ENCODE measurements at places on chromosomes 16 and 17. TPM values are rescaled to one million over a fixed set of nuclear protein-coding genes. Genes with fewer than 3 reads are reported as not detected.

- DNase-seq: no peak
Measured at GRCh38 chr16:66441586-66442375, 14.7 kb downstream of the BEAN1 start.

Gene PRSS21
- not detected for polyA plus RNA-seq

Gene SPNS2
- polyA plus RNA-seq: 65.1 TPM

Gene CCDC200
- polyA plus RNA-seq: 4.4 TPM

Gene ABCC6
- 1.3 TPM for polyA plus RNA-seq

Gene TMEM100
- 22.0 TPM for polyA plus RNA-seq

DNA sequence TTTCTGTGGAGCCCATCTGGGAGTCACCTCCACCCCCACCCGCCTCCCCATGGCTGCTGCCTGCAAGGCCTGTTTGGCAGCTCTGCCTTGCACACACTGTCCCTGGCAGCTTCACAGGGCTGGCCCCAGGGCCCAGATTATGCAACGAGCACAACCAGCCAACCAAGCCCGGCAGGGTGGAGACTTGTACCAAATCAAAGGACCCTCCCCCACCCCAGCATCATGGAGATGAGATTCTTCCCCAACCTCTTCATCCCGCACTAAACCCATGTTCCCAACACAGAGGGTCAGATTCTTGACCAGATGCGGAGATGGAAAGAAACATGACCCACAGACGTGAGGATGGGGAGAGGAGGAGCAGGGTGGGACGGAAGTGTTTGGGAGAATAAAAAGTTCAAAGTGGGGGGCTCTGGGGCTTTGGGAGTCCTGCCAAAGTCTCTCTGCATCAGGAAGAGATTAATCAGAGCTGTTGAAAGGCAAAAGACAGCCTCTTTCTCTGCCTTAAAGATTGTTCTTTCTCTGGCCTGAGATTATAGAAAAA, 3.8 kb downstream of the SMARCD2 start:
- DNase-seq: no peak

Gene CES4A
- polyA plus RNA-seq: 48.6 TPM

Gene TRPV3
- 4.7 TPM for polyA plus RNA-seq

DNA sequence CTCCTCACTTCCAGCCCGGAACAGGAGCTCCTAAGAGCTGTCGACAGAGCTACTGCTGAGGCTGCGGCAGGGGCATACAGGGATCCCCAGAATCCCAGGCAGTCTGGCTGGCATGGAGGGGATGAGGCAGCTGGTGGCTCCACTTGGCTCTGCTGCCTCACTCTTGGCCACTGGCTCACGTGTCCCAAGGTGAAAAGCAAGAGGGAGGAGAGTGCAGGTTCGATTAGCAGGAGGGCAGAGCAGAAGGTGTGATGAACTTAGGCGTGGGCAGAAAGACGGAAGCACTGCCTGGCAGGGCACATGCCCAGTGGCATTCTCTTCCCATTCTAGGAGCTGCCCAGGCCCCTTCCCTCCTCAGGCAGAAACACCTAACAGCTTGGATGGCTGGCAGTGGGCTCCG, 11.3 kb upstream of the TBX21 start:
- DNase-seq: no peak

DNA sequence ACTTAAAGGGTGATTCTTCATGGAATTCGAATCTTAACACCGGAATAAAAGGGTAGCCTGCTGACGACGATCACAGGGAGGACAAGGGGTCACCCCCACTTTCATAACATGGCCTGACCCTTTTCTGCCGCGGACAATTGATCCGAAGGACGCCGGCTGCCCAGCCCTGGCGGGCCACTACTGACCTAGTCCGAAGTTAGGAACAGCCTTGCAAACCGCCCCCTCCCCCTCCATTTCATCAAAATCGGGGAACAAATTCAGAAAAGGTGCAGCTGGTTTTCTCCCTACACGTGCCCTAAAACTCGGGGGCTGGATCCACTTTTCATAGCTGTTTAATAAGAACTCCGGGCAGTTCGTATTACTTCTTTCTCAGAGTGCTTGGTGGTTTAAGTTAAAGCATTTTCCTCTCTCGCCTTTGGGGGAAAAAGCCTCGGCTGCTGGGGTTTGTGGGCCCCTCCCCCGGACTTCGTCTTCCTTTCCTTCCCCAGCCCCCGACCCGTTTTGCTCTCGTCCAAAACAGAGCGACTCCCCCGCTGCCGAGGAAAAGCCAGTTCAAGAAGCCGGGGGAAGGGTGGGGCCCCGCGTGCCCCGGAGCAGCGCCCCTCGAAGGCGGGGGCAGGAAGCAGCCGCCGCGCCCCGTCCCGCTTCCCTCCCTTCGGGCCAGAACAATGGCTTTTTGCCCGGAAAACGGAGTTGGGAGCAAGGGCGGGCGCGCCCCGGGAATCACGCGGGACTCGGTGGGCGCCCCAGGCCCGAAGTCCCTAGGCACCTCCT, 641 bp upstream of the CBX2 start:
- no peak for DNase-seq

DNA sequence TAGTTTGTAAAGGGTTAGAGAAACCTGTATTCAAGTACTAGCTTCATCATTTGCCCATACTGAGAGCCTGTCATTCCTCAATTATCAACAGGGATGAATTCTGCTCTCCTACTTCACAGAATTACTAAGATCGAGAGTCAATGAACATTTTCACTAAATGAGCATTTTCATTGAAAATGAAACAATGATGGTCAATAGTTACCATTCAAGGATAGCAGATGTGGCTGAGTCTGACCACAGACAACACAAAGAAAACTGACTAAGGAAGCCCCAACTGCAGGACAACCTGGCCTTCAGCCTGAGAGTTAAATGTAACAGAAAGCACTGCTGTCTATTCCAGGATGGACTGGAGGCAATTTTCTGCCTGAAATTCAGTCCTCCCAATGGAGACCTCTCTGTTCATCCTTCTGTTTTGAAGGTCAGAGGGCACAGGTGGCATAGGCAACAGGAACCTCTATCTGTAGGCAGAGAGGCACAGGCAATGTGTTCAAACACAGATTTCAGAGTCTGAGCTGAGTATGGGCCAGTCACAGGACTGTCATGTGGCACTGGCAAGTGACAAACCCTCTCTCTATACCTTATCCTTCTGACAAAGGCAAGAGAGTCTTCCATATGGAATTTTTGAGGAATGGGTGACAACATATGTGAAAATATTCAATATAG, 19.5 kb downstream of the TRAF4 start:
- no peak for DNase-seq

- no peak for DNase-seq
Measured at GRCh38 chr17:1635675-1636465, 7.2 kb upstream of the SLC43A2 start.

DNA sequence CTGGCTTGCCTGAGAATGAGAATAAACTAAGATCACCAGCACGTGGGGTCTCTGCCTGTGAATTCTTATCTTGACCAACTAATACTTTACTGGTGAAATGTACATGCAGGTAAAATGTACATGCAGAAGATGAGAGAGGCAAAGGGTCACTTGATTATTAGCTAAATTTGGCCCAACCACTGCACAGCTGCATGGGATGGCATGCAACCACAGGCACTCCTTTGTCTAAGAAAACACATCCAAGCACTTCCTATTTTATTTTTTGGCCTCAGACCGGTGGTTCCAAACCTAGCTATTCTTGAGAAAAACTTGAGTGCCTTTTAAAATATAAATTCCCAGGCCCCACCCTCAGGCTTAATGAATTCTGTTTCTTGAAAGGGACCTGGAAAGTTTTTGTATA, 77.9 kb downstream of the SYCE1L start:
- DNase-seq: no peak

GRCh38 chr17:81234506-81234855, 4.4 kb downstream of the TEPSIN start:
- DNase-seq: no peak

- DNase-seq: no peak
Measured at GRCh38 chr16:85557971-85558657, 55.0 kb upstream of the GSE1 start.

- DNase-seq: no peak
Measured at GRCh38 chr17:75763613-75764416, 1.2 kb downstream of the GALK1 start.

DNA sequence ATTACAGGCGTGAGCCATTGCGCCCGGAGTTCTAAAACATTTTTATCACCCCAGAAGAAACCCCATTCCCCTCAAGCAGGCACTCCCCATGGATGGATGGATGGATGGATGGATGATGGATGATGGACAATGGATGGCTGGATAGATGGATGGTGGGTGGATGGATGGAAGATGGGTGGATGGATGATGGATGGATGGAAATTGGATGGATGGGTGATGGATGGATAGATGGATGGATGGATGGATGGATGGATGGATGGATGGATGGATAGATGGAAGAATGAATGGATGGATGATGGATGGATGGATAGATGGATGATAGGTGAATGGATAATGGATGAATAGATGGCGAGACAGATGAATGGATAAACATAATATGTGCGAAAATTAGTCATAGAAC, 16.5 kb downstream of the PLA2G10 start:
- no peak for DNase-seq

DNA sequence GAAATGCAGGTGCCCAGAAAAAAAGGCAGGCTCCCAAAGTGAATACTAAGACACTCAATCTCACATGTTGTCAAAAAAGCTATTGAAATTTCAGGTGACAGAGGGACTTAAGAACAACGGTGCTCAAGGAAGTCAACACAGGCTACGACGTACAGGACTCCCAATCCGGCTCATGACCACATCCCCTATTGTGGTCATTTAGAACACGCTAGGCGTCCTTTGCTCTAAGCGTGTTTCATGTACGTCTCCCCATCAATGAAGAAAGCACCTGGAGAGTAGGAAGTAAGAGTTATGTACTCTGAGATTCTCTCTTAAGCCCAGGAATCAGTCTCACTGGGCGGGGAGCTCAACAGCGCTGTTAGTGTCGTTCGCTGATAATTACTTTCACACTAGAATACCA, 94.1 kb downstream of the MRM3 start:
- DNase-seq: no peak

- DNase-seq: no peak
Measured at GRCh38 chr16:70656065-70656711, 9.8 kb downstream of the IL34 start.
